ENCODE measurements at places on chromosomes 1 and 21.

DNA sequence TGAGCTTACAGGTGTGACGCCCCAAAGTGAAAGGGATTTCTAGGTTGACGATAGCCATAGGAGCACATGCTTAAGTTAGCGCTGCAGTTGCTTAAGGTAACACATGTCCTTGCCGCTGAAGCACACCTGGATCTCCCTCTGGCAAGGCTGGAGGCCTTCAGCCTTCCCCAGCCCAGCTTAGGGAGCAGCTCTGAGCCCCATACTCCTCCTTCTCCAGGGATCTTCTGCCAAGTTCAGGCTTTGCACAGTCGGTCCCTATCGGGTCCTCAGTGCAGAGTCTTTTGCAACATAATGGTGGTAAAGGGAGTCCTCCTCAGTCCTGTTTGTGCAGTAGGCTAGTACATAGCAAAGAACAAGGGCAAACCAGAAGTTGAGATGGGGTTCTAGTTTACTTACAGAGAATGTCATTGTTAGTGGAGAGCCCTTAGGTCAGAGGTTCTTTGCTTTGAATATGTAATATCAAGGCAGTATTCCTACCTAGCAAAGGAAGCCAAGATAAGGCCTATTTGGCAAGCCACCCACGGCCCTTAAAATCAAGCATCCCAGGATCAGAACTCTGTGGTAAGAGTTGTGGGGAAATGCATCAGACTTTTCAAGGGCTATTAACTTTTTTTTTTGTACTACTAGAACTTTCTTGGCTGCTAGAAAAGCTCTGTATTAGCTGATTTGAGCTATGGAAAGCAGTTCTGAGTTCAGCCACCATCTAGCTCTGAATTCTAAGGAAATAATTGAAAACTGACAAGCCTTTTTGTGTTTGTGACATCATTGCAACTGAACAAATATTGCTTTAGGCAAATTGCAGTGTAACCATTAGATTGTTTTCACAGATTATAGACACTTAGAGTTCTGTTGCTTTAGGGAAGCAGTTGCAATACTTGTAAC, 1.4 kb downstream of the EVA1C start:
- DNase-seq = no peak

GRCh38 chr1:47906527-47907176, 90.5 kb downstream of the TRABD2B start:
- DNase-seq = no peak

DNA sequence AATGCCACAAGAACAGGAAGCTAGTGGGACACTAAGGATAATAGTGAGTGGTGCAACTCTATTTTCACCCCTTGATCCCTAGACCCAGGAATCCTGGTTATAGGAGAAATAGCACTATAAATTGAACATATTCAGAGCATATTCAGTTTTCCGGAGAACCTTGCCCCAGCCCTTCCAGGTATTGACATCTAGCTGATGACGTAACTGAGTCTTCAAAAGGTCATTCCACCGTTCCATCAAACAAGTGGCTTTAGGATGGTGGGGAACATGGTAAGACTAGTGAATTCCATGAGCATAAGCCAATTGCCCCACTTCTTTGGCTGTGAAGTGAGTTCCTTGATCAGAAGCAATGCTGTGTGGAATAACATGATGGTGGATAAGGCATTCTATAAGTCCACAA, 2.9 kb downstream of the MROH9 start:
- DNase-seq = no peak

DNA sequence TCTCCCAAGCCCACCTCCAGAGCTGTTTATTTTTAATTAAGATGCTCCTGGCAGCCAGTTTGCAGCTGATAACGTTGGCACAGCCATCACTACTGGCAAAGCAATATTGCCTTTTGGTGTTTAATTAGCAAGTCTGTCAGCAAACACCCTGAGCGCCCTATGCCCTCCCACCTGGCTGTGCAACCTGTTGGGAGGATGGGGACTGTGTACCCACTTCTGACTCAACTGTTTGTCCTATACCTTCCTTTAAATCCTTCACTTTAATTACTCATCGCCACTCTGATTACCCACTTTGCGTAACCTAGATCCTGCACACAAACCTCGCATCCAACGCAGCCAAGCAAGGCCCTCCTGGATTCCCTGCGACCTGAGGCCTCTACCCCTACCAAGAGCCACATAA, 67.1 kb downstream of the BCAR3 start:
- DNase-seq = no peak

- DNase-seq = no peak
Measured at GRCh38 chr1:197307551-197307950, 39.5 kb downstream of the CRB1 start.

GRCh38 chr1:110125810-110126209, 13.6 kb downstream of the UBL4B start:
- no peak for DNase-seq

- no peak for DNase-seq
Measured at GRCh38 chr1:222739465-222739864, 2.5 kb downstream of the FAM177B start.

DNA sequence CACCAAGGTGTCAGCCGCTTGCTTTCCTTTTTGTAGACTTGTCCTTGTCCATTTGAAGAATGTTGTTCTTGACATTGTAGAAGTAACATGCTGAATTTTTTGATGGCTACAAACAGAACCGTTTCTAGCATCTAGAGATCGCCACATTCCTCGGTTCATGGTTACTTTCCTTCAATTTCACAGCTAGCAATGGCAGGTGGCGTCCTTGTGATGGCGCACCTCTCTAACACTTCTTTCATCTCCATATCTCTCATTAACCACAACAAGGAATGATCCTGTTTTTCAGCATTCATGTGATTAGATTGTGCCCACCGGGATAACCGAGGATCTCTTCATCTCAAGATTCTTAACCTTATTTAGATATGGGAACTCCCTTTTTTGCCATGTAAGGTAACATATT, 2129.8 kb downstream of the NCAM2 start:
- DNase-seq = no peak

DNA sequence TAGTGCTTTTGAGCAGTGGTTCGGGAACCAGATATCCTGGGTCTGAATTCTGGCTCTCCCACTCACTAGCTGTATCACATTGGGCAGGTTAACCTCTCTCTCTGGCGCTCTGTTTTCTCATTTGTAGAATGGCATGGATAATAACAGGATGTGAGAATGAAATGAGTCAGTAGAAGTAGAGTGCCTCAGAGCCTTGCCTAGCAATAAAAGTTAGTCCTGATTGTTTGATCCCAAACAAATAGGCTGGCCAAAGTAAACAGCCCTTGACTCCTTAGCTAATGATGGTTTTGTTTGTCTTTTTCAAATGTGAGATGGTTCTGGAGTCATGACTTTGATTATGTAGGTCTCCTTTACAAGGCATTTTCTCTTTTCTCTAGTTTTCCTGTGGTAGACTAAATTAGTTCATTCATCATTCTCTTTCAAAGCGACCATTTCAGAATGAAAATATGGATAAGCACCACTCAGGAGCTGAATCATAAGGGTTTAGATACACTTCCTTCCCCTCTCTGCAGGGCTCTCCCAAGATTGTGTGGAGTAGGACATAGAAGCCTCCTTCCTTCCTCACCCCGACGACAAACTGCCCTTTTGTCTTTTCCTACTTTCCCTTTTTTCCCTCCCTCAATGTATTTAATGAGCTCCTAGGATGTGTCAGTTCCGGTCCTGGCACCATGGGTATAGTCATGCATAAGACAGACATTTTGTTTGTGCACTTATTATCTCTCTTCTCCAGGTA, 23.1 kb downstream of the KIAA0040 start:
- no peak for DNase-seq

DNA sequence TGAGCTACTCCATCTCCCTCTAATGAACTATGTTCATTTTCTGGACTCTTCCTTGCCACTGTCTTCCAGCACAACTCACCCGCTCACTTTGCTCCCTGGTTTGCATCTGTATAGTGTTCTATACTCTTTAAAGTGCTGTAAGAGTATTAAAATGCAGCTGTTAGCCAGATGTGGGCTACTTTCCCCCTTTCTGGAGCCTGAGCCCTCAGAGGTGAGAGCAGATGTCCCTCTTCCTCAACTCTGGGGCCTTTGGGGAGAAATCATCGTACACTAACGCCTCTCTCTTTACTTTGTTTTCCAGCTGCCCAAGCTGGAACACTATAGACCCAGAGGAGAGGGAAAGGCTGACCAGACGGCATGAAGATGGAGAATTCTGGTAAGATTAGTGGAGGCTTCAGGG, 39.4 kb downstream of the CAPN2 start:
- DNase-seq = no peak

GRCh38 chr1:212203630-212204029, 81.6 kb upstream of the PPP2R5A start:
- DNase-seq = no peak

GRCh38 chr21:16583556-16583955, 853.8 kb downstream of the USP25 start:
- no peak for DNase-seq

- peak; percentile 80 for DNase-seq
Measured at GRCh38 chr1:15106608-15107007, 46.9 kb upstream of the TMEM51 start.

DNA sequence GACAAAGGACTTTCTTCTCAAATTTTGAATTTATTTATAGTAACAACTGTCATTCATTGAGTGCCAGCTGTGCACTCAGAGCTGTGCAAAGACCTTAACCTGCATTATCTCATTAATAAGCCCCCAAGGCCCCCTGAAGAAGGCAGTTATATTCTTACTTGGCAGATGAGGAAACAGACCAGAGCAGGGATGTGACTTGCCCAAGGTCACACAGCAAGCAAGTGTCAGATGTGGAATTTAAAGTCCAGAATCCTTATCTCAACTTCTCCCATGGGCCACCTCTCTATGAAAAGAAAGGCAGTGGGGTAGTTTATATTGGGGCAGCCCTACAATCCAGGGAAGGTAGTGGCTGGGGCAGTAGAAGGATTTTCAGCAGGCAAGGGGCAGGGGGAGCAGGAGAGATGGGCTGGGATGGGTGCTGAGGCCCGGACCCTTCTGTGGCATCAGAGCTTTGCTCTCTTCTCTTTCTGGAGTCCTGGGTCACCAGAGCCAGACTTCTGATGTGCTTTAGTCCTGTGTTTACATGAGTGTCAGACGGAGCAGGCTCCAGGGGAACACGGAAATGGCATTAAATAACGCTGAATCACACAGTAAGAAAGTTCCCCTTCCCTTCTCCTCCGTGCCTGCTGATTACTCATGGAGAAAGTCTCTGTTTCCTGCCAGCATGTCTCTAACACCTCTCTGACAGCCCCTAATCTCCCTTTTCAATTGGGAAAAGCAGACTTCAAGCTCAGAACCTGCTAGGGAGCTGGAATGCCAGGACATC, 39.5 kb downstream of the EPHB2 start:
- DNase-seq = no peak

GRCh38 chr1:44853201-44853600, 10.1 kb upstream of the PTCH2 start:
- DNase-seq = no peak

DNA sequence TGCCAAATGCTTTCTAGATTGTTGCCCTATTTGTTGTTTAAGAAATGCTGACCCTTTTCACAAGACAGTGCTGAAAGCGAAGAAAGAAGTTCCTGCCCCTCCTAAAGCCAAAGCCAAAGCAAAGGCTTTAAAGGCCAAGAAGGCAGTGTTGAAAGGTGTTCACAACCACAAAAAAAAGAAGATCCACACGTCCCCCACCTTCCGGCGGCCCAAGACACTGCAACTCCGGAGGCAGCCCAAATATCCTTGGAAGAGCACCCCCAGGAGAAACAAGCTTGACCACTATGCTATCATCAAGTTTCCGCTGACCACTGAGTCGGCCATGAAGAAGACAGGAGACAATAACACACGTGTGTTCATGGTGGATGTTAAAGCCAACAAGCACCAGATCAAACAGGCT, 55.7 kb downstream of the PSMG1 start:
- DNase-seq = no peak

- DNase-seq = no peak
Measured at GRCh38 chr1:166612886-166613285, 226.4 kb upstream of the POGK start.

DNA sequence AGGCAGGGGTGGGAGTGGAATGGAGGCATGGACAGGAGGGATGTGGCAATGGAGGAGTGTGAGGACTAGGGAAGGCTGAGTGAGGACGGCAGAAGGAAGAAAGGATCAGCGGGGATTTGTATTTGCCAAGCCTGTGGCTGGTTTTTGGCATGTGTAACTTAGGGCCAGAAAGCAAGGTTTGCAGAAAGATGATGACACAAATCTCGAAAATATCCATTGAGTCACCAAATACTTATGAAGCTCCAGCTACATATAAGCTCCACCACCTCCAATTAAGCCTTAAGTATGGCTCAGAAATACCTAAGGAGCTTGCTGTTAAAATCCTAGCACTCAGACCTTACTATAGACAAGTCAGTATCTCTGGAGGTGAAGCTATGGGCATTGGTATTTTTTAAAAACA, 90.1 kb downstream of the OMA1 start:
- DNase-seq = no peak

- no peak for DNase-seq
Measured at GRCh38 chr21:29184037-29184436, 53.6 kb downstream of the MAP3K7CL start.

- DNase-seq = no peak
Measured at GRCh38 chr1:232912845-232913580, 37.4 kb upstream of the NTPCR start.

GRCh38 chr1:170010443-170010842, 64.1 kb downstream of the KIFAP3 start:
- DNase-seq = no peak

DNA sequence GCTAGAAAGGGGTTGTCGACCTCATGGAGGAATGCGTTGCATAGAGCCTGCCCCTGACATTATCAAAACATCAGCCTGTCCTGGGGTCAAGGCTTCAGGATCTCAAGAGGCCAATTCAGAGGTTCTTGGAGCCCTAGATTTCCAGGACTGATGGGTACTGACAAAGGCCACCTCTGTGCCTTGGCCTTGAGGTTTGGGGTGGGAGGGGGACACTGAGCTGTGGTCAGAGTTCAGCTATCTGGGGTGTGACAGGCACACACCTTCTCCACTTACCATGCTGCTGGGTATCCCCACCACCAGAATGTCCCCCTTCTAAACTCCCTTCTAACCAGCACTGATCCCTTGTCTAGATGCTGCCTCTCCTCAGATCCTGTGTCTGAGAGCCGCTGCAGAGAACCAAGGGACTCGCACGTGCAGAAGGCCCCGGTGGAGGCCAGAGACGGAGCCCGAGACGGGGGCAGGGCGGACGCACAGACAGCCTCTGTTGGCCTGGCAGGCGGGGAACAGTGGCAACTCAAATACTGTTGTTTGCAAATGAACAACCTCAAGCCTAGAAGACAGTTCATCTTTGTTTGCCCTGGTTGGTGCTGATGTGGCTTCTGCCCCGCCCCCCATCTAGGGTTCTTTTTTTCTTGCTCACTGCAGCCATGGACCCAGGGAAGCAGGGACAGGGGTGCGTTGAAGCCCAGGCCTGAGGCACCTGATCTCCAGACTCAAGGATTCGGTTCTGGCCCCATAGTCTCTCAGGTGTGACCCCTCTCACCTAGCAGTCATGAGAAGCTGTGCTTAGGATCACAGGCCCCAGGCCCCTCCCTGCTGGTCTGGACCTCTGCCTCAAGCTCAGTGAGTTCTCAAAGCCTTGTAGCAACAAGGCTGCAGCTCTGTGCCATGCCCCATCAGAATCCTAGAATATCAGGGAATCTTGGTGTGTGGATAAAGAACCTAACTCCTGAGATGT, 28.1 kb upstream of the CSF1 start:
- DNase-seq = no peak
